Thyroid gland (tissue), 4 donors: ENCODE measurements at places on chromosomes 7 and 10.
A peak's percentile ranks its signal among the peaks of the same experiment; 100 is the strongest.

DNA sequence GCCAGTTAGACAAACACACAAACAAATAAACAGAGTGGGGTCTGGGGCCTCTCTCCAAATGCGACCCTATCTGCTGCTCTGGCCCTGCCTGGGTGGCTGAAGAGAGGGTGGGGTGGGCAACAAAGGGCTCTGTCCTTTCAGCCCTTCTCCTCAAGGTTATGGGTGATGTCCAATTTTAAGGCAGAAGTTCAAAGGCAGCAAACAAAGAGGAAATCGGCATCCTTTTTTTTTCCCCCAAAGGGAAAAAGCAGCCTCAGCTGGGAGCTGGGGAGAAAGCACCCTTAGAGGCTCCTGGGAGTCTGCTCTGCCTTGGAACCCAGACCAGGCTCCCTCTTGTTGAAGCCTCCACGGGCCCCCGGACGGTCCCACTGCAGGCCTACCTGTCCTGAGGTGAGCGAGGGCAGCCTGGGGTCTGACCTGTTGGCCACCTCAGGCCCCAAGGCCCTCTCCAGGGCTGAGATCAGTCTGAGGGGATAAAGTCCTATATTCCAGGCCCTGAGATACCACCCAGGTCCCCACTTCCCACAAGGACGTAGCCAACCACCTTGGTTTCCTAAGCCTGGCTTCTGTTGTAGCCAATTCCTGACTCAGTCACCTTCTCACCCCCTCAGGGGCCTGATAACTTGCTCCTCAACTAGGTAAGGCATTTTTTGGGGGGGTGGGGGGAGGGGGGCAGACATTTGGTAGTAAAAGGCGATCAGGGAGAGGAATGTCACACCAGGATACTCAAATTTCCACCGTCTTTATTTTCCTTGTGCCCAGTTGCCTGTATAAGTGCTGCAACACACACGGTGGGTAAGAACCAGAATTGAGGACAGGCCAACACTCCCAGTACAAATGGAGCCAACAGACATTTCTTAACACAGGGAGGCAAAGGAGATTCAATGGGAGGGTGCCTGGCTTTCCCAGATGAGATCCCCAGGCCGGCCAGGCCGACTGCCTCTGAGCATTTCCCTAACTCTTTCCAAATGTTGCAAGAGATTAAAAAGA is 4.3 kb downstream of the HOXA11 start:
- peaks cover 15% of the 10 kb centered on the region for H3K4me1 ChIP-seq
- H3K27ac ChIP-seq: no peak overlapping the region
- no peak overlapping the region for H3K4me3 ChIP-seq
- no peaks in the 10 kb centered on the region for H3K36me3 ChIP-seq

DNA sequence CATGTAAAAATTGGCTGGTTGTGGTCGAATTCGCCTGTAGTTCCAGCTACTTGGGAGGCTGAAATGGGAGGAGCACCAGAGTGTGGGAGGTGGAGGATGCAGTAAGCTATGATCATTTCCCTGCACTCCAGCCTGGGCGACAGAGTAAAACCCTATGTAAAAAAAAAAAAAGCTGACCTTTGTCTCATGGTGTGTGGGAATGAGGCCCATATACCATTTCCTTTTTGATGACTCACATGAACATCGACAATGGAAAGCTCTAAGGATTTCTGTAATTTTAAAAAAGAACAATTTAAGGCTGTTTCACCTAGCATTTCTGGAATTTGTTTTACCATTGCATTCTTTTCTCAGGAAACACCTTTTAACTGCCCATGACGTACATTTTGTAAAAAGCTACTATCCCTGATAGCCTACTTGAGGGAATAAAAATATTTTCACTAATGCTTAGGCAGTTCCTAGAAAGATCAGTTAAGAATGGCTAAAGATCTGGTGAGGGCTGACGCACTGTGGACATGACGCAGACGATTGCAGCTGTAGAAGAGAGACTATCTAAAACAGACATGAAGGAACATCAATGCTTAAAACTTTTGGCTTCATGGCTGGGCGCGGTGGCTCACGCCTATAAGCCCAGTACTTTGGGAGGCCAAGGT is 400.6 kb upstream of the IGFBP3 start:
- H3K36me3 ChIP-seq: no peaks in the 10 kb centered on the region
- H3K27ac ChIP-seq: no peak overlapping the region
- DNase-seq: no peak
- H3K27me3 ChIP-seq: no peaks in the 10 kb centered on the region

DNA sequence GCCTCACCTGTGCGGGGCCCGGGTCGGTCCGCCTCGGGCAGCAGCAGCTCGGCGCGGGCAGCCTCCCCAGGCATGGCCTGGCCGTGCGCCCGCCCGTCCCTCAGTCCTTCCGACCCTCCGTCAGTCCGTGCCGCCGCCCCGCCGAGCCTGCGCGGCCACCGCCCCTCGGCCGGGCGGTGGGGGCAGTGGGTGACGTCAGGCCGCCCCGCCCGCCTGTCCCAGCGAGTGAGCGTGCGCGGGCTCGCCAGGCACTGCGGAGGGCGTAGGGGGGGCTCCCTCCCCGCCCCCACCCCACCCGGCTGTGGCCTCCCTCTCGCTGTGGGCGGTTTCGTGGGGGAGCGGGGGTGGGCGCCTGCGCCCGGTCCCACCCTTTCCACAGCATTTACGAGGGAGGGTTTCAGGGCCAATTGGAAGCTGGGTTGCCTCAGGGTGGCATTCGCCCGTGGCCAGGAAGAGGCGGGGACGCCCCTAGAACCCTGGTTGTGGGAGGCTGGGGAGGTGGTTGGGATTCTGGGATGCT is at the start of gene NACAD:
NACAD (minus strand) TSS at position 149 of the 520 bp plus-strand sequence; CDS start at position 74, 75 bp downstream.
- H3K36me3 ChIP-seq: no peaks in the 10 kb centered on the region
- H3K27ac ChIP-seq: no peak within 1 kb of the TSS
- no peaks in the 10 kb centered on the region for H3K27me3 ChIP-seq
- peak; percentile 22 for DNase-seq
- peaks cover 7% of the 10 kb centered on the region for H3K4me1 ChIP-seq

GRCh38 chr10:48740015-48740707 is 55.5 kb downstream of the WDFY4 start:
- no peak overlapping the region for H3K4me3 ChIP-seq
- no peaks in the 10 kb centered on the region for H3K4me1 ChIP-seq
- H3K27ac ChIP-seq: no peak overlapping the region
- no peaks in the 10 kb centered on the region for H3K36me3 ChIP-seq
- no peak for DNase-seq

DNA sequence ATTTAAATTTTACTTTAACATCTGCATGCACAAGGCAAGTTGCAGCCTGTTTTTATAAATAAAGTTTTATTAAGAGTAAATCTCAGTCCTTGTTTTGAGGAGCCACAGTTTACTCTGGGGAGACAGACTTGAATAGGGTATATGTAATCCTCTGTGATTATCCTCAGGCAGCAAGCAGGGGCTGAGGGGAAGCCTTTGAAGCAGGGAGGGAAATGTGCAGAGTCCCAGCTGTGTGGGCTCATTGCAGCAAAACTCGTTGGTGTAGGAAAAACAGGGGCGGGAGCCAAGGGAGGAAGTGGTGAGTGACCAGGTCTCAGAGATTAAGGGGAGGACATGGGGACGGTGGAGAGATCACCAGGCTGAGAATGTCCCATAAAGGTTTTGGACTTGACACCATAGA is 34.3 kb upstream of the SMC3 start:
- H3K27me3 ChIP-seq: no peaks in the 10 kb centered on the region
- no peak for DNase-seq
- H3K4me3 ChIP-seq: no peak overlapping the region
- no peaks in the 10 kb centered on the region for H3K36me3 ChIP-seq
- H3K27ac ChIP-seq: no peak overlapping the region
- H3K4me1 ChIP-seq: peaks cover 11% of the 10 kb centered on the region

GRCh38 chr10:102665904-102666509 is 21.7 kb downstream of the TRIM8 start:
- no peaks in the 10 kb centered on the region for H3K36me3 ChIP-seq
- DNase-seq: no peak
- H3K27me3 ChIP-seq: no peaks in the 10 kb centered on the region
- no peak overlapping the region for H3K4me3 ChIP-seq

DNA sequence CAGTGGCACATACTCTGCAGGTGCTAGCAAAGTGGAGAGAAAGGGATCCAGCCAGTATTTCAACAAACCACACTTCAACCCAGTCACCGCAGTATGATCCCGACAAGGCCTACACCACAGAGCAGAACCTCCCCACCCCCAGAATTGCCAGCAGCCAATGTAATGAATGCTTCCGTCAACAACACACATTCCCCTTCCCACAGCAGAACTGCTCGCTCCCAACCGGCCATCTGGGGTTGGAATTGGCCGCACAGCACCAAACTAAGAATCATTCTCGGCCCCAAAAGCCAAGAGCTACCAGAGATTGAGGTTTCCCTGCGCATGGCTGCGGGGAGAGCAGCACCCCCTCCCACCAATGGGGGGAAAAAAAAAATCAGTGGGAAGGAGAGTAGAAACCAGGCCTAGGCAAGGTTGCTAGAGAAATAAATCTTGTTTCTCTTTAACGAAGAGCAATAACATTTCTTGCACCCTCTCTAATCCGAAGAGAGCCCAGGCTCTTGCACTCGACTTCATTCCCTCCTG is 1.1 kb downstream of the WASL start:
- H3K36me3 ChIP-seq: no peaks in the 10 kb centered on the region
- H3K4me1 ChIP-seq: peaks cover 27% of the 10 kb centered on the region
- no peaks in the 10 kb centered on the region for H3K27me3 ChIP-seq
- peak; percentile 71 for DNase-seq
